ENCODE measurements at places on chromosomes 7 and 10.

DNA sequence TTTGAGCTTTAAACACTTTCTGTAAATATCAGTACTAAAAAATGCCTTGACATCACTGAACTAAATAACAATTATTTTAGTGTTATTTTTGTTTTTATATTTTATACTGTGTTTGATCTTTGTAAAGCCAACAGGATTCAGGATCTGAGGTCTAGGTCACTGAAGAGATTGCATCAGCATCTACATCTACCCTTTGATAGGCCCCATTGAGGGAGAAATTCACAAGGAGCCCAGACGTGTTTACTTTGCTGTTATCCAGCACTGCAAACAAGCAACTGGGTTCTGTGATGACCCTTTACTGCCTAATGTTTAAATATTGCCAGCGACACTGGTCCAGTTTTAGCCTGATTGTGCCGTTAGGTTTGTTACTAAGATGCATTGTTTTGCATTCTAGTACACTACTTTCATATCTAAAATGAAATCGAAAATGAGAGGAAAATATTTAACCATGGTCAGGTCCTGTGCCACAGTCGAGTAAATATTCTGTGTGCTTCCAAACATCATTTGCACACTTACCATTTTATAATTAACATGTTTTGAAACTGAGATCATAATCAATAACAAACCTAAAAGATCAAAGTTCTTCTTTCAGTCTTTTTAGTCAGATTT, 48.7 kb downstream of the SP8 start:
- DNase-seq: no peak

GRCh38 chr10:122988501-122988900, 8.3 kb downstream of the PSTK start:
- no peak for DNase-seq

GRCh38 chr7:141027043-141027442, 12.3 kb upstream of the MRPS33 start:
- no peak for DNase-seq

GRCh38 chr7:50185951-50186682, 93.1 kb upstream of the ZPBP start:
- DNase-seq: no peak

- no peak for DNase-seq
These were observed 133.5 kb downstream of the DOCK4 start for GRCh38 chr7:112072541-112073245.

DNA sequence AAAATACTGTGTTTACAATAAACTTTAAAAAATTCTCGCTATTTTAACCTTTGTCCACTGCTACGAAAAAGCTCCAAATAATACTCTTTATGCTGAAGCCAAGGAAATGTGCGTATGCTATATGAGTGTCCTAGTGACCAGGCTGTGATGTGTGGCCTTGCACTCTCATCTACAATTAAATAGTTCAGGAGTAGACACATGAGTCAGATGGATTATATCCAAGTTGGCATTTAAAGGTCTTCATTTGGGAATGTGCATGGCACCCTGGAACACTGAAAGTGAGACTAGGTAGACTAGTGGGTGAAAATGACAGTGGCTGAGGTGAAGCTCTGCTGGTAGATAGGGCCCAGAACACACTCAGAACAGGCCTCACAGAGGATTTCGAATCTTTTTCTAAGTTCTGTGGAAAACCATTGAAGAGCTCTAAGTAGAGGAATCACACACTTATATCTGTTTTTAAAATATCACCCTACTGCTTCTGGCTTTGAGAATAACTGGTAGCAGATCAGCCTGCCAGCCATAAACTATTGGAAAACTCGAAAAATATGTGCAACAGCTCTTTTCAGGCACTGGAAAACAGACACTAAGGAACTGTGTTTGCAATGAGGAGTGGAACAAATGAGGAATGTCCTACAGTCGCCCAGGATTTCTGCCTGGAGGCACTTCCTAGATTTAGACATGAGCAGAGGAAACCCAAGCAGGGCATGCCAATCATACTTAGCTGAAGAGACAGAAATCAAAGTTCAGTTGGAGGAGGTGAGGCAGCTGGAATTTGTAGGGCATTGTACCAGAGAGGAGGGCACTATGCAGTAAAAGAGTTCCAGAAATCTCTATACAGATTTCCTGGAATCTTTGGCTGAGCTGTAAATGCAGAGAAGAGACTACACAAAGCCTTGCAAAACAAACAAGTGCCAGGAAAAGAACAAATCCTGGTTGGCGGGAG, 603.8 kb upstream of the LRRTM3 start:
- DNase-seq: no peak

- DNase-seq: no peak
These were observed 78.3 kb downstream of the PROSER2 start for GRCh38 chr10:11901454-11901832.

GRCh38 chr7:114243646-114244045, 171.0 kb upstream of the FOXP2 start:
- no peak for DNase-seq

DNA sequence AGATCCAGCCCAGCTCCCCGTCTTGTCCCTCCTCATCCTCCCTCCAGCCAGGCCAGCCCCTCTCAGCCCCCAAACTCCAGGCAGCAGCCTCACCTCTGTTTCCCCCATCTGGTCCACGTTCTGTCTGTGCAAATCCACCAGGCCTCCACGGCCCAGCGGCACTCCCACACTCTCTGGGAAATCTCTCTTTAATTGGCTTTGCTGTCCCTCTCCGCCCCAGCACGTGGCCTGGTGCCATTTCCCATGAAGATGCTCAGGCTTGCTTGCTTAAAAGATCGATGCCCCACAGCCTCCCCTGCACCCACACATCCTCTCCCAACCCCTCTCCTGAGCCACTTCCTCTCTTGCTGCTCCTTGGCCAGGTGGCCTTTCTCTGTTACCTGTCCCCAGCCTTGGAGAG, 39.3 kb downstream of the PRF1 start:
- DNase-seq: no peak

DNA sequence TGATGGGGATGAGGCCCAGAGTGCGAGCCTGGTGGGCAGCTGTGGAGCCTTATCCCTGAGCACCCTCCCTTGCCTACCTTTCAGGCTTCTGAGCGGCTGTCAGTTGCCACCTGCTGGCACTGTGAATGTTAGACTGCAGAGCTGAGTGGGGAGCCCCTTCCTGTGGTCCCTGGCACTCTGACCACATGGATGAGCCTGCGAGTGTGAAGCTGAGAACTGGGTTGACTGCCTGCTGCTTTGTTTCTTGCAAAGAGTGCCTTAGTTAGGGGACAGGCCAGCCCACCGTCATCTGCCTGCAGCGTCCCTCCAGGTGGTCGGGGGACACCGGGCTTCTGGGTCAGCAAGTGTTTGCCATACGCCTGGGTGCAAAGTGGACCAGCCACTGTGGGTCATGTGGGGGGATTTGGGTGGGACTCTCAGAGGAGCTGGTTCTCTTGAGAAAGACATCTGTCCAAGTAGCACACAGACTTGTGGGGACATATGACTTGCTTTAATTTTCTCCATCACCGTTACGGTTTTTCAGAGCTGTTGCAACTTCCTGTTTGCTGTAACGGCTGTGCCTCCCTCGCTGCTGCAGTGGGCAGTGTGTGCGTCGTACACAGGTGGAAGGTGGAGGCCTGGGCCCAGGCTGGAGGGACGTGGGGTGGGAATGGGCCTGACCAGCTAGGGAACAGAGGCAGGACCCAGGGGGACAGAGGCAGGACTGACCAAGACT, 13.7 kb downstream of the INPP5A start:
- no peak for DNase-seq

- no peak for DNase-seq
These were observed 87.9 kb downstream of the WIPF3 start for GRCh38 chr7:29894256-29894655.

- DNase-seq: no peak
These were observed 210.2 kb upstream of the CTBP2 start for GRCh38 chr10:125370578-125370977.

- DNase-seq: no peak
These were observed 13.9 kb downstream of the BUD31 start for GRCh38 chr7:99422625-99423024.

DNA sequence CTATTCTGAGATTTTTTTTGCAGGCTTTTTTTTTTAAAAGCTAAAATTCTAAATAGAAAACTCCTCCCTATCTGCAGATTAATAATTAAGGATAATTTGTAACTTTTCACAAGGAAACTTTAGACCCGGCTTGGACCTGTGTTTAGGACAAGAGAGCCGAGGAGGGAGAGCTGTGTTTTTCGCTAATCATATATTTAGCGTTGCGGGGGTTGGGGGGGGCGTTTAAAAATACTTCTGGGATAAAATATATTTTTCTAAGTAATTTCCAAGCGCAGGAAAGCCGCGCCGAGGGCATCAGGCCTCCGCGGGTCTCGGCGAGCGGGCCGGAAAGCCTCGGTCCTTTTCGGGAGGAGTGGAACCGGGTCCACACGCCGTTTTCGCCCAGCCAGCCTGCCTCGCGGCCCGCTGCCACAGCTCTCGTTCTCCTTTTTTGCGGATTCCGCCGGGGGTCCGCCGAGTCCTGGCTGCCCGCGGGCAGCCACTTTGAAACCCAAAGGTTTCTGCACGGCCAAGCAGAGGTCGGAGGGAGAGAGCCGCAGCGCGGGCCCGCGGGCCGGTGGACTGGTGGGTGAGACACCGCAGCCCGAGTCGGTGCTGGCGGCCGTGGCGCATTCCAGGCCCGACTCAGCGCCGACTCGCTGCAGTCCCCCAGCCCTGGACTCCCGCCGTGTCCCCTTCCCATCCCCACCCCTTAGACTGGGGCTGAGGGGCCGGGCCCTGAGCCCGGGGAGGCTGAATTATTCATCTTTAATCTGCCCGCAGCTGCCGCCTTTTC, 2.3 kb downstream of the PAX2 start:
- no peak for DNase-seq

GRCh38 chr10:62614389-62615157, 189.9 kb upstream of the ADO start:
- no peak for DNase-seq

GRCh38 chr7:47034180-47034579, 547.7 kb downstream of the TNS3 start:
- no peak for DNase-seq

Data from nucleus accumbens (tissue), 56 donors.